ENCODE measurements at places on chromosomes 1 and 21.

- DNase-seq = no peak
Observed at GRCh38 chr21:45982758-45983648, 1.4 kb downstream of the COL6A1 start.

- DNase-seq = peak; percentile 80
Observed at GRCh38 chr1:206479183-206480125, 9.2 kb downstream of the IKBKE start.

DNA sequence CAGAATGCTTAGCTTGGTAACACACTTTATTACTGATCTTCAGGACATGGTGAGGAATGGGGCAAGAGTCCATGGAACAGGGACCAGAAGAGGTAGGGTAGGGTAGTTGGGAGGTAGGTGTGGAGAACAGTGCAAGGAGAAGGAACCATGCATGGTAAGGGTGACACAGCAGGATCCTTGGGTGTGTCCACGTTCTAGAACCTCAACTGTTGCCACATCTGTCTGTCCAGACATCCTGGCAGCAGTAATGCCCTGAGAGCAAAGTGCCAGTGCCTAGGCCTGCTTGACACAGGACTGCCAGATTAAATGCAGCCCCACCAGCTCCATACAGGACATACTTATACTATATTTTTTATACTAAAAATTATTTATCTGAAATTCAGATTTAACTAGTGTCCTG, 13.9 kb downstream of the DMAP1 start:
- no peak for DNase-seq

- DNase-seq = no peak
Observed at GRCh38 chr1:242747233-242747632, 222.7 kb upstream of the PLD5 start.

GRCh38 chr1:115153966-115154557, 64.8 kb upstream of the TSPAN2 start:
- DNase-seq = no peak

- no peak for DNase-seq
Observed at GRCh38 chr1:97869441-97869840, 51.4 kb downstream of the DPYD start.

- DNase-seq = no peak
Observed at GRCh38 chr1:103309786-103310185, 201.5 kb upstream of the COL11A1 start.

DNA sequence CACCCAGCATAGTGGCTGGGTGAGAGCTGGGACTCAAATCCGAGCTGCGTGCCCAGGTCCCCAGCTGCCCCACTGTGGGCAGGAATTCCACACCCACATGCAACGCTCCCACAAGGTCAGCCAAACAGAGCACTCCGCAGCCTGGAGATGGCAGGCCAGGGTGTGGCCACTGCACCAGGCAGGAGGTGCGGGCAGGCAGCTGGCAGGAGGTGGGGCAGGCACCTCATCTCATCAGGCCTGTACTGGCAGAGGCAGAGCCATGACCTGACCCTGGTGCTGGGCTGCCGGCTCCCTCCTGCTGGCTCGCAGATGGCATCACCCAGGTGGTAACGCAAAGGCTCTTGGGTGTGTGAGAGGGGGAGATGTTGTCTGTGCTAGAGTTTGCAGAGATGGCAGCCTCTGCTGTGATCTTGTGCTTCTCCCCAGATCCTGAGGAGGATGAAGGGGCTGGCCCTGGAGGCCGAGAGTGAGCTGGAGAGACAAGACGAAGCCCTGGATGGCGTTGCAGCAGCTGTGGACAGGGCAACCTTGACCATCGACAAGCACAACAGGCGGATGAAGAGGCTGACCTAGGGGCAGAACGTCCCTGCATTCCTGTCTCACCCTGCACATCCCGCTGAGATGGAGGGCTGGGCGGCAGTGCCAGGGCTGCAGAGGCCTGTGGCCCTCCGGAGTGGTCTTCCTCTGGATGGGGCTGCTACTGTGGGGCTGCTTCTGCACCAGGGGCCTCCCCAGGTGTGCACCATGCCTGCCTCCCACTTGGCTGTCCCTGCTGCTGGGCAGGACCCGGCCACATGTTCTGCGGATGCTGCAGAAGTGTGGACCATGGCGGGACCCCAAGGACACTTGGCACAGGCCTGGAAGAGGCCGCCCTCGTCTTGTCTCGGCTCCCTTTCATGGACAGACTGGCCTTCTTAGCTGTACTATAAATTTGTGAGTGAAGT, 35.1 kb upstream of the PRSS38 start:
- peak; percentile 48 for DNase-seq

- no peak for DNase-seq
Observed at GRCh38 chr1:198246337-198246736, 89.5 kb downstream of the NEK7 start.

- no peak for DNase-seq
Observed at GRCh38 chr1:14598498-14599182, at the start of gene KAZN. KAZN (plus strand) TSS chr1:14598685.

GRCh38 chr1:218942431-218942830, 231.2 kb upstream of the LYPLAL1 start:
- DNase-seq = no peak

- DNase-seq = peak; percentile 81
Observed at GRCh38 chr1:31663622-31664452, 19.2 kb upstream of the PEF1 start.

GRCh38 chr1:110490791-110491451, 28.1 kb downstream of the KCNA10 start:
- DNase-seq = no peak

DNA sequence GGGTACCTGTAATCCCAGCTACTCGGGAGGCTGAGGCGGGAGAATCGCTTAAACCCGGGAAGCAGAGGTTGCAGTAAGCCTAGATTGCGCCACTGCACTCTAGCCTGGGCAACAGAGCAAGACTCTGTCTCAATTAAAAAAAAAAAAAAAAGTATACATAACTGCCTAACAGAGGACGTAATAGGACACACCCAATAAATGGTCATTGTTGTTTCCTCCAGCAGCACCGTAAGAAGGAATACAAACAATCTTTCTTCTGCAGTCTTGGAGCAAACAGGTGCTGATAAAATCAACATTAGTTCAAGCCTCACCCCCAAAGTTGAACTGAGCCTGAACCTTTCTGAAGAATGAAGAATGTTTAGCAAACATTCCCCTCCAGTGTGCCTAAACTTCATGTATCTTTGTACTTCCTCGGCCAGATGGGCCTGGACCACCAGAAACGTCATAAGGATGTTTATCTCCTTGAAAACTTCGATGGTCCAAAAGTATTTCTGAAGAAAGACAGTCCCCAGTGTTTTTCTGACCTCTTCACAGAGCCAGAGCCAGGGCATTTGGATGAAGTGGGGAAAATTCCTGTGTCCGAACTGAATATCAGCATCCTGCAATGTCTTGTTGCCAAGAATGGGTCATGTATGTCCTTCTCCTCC, 136.8 kb upstream of the F3 start:
- DNase-seq = no peak

DNA sequence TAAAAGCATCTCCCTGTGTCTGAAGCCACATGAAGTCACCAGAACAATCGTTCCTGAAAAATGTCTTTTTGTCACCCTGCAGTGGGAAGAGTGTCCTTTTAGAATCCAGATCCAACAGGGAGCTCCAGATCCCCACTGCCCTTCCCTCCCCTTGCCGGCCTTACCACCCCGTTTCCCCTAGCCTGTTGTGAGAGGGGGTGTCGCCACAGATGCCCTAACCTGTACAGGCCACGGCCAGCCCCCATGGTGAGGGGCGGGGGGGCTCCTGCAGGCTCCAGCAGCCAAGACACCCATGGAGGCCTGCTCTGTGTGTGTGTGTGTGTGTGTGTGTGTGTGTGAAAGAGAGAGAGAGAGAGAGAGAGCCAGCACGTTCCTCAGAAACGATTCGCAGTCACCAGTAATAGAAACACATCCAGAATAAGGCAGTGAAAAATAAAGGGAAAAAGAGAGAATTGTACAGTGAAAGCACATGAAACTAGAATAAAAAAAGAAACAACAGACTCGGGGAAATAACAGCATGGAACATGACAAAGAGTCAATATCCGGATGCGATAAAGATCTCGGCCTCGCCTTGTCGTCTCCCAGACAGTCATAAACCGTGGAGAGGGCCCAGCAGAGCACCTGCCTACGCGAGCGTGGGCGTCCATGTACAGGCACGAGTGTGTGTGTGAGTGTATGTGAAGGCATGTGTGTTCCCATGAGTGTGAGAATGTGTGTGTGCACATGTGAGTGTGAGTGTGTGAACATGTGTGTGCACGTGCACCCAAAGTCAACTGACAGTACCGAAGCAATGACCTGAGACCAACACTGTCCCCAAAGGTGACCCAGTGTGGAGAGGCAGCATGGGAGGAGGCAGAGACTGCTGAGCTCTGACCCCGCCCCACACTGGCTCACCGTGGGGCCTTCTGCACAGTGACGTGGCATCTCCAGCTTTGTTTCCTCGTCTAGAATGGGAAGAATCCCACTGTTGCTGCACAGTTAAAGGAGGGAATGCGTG, 303.8 kb downstream of the NPHP4 start:
- DNase-seq = no peak

- no peak for DNase-seq
Observed at GRCh38 chr1:203276916-203277545, 28.3 kb upstream of the BTG2 start.

- no peak for DNase-seq
Observed at GRCh38 chr1:69088571-69088970, 479.2 kb upstream of the LRRC7 start.

GRCh38 chr1:110605901-110606656, at the start of gene KCNA2:
KCNA2 (minus strand) TSS chr1:110606358; CDS start chr1:110604782, 1,576 bp downstream.
- no peak for DNase-seq

DNA sequence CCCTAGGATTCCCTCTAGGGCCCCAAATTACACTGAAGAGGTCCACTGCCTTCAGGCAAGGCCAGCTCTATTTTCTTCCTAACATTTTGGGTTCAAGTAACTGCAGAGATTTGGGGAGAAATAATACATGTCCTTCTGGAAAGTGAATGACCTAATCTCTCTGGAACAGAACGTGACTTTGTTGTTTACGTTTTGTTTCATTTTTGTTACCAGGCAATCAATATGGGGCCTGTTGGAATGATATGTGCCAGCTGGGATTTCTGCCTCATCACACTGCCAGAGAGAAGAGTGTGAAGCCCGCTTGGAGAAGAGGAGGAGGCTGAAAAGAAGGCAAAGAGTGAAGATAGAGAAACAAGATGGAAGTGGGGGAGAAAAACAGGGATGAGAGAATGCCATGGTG, 116.7 kb downstream of the FASLG start:
- no peak for DNase-seq

DNA sequence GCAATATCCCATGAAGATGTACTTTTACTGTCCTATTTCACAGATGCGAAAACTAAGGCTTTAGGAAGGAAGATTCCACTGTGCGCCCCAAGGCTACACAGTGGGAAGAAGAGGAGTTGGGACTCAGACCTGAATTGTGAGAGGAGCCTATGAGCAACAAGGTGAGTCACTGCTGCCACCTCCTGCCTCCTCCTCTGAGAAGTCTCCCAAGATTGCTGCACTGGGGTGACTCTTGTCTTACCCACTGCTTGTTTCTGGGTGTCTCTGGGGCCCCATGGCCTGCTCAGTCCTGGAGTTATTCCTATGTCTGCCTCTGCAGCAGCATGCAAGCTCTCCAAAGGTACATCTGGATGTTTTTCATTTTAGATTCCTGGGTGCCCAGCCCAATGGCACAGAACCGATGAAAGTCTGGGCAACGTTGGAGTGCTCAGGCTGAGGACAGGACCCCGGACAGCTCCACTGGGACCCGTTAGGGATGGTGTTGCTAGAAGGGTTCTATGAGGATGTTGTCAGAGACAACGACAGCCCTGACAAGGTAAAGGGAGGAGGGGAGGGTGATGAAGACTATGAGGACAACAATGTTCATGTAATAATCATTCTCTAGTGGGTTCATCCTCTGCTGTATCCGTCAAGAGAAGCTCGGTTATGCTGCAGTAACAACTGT, 11.0 kb upstream of the C1QA start:
- no peak for DNase-seq

DNA sequence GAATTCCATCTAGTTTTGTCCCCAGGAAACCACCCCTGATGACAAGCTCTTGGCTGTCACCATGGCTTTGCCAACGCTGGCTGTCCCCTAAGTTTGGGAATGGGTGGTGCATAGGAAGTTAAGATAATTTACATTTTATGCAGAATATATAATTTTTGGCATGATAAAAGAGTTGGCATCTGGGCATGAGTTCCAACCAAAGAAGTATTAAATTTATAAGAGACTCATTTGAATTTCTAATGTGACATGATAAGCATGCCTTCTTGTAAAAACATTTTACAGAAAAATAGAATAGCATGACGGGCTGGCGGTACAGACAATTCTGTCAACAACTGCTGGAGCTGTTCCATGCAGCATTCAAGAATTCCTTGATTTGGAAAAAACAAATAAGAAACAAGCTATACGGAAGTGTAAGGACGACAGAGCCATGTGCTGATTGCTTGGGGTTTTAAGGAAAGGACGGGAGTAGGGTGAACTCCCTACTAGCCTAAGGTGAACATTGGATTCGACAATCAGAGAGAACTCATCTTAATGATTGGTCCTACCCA, 106.8 kb upstream of the C1orf21 start:
- DNase-seq = no peak

- no peak for DNase-seq
Observed at GRCh38 chr21:29256126-29256910, 42.4 kb upstream of the BACH1 start.

- no peak for DNase-seq
Observed at GRCh38 chr21:30962013-30962412, 76.3 kb downstream of the KRTAP19-8 start.

DNA sequence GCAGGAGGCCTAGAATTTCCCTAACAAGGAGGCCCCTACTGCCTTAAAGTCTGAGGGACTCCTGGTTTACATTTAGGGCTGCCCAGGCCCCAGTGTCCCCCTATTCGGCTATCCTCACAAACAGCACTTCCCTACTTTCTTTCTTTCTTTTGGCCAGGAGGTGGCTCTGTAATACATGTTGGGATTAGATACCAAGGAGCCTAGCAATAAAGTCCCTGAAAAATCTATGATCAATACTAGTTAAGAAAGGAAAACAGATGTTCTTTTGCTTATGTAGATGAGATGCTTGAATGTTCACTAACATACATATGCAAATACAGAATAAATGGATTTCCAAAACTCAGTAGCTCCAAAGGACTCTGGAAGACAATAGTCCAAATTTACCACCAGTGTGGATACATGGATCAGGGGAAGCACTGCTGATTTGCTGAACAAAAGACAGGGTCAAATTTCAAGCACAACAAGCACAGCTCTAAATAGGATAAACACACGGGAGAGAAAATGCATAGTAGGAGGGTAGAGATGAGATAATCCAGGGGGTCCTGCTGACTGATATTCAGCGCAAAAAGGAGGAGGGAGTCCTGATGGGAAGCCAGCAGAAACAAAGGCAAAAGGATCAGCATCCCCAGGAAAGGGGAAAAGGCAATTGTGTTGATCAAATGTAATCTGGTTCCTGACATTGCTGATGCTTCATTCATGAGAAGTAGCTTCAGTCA, 240.0 kb downstream of the NUF2 start:
- no peak for DNase-seq
